Adipose tissue (tissue), 3 donors: ENCODE measurements at places on chromosomes 5 and 9. TPM values are rescaled to one million over a fixed set of nuclear protein-coding genes. Genes with fewer than 3 reads are reported as not detected.

Gene KIF4B
- polyA plus RNA-seq = not detected

Gene ESM1
- 0.82 TPM for polyA plus RNA-seq

Gene RMI1
- 1.7 TPM for polyA plus RNA-seq

Gene CNTNAP3B
- polyA plus RNA-seq = 9.8 TPM

Gene GDNF
- not detected for polyA plus RNA-seq
